ENCODE measurements at places on chromosomes 3 and 15. TPM values are rescaled to one million over a fixed set of nuclear protein-coding genes. Genes with fewer than 3 reads are reported as not detected.

- peaks cover 13% of the 10 kb centered on the region for H3K4me1 ChIP-seq
- no peaks in the 10 kb centered on the region for H3K36me3 ChIP-seq
- no peak overlapping the region for H3K4me3 ChIP-seq
- DNase-seq: no peak
Measured at GRCh38 chr15:90882781-90883525, 1.4 kb upstream of the FES start.

DNA sequence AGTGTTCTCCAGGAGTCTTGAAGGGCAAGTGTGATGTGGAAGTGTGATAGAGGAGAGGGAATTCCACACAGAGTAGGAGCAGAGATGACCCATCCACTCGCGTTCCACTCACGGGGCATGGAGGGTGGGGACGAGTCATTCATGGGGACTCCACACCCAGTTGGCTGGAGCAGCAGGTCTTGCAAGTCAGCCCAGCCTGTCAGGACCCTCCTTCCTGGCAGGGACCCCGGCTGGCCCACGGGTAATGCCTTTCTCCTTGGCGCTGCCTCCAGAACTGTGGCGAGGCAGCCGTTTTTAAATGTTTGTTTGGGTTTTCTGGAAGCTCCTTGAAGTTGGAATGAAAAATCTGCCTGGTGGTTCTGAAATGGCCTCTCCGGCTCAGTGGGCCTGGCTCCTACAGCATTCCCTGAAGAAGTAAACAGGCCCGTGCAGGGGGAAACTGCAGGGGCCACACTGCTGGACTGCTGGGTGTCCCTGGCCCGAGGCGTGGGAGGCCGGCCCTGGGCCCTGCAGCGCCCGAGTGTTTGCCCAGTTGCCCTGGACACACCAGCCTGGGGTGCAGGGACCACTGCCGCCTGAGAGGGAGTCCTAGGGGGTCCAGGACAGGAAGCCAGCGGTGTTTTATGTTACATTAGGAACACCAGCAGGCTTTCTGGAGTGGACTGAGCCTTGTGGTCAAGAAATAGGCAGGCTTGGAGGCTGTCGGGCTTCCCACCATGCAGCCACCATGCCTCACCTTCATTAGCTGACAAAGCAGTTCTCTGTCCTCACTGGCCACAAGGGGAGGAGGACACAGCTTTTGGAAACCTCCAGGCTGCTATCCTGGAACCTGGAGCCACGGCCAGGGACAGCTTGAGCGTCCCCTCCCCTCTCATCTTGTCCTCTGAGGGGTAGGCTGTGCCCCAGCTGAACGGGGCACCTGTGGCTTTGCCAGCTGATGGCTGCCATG is 61.3 kb downstream of the CEMIP start:
- no peaks in the 10 kb centered on the region for H3K27me3 ChIP-seq
- no peak overlapping the region for H3K27ac ChIP-seq
- no peak for DNase-seq
- no peaks in the 10 kb centered on the region for H3K36me3 ChIP-seq
- H3K4me3 ChIP-seq: no peak overlapping the region

DNA sequence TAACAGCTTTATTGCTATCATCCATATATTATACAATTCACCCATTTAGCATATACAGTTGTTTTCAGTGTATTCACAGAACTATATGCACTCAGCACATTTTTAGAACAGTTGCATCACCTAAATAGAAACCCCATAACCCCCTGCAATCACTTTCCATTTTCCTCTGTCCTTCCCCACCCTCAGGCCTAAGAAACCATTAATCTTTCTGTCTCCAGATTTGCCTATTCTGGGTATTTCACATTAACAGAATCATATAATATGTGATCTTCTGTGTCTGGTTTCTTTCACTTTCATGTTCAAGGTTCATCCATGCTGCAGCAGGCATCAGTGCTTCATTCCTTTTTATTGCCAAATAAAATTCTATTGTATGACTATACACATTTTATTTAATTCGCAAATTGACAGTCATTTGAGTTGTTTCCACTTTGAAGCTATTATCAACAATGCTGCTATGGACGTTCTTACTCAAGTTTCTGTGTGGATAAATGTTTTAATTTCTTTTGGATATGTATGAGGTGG is 39.8 kb downstream of the ADAMTS17 start:
- no peaks in the 10 kb centered on the region for H3K4me1 ChIP-seq
- no peaks in the 10 kb centered on the region for H3K27me3 ChIP-seq
- no peak for DNase-seq
- H3K36me3 ChIP-seq: no peaks in the 10 kb centered on the region
- no peak overlapping the region for H3K4me3 ChIP-seq
- no peak overlapping the region for H3K27ac ChIP-seq

ABHD10 gene
- total RNA-seq: 41.3 TPM

KCNMB3 gene
- total RNA-seq: 4.4 TPM

RETNLB gene
- not detected for total RNA-seq

ZBBX gene
- 7.4 TPM for total RNA-seq

DAZL gene
- 3.2 TPM for total RNA-seq

UBA3 gene
- total RNA-seq: 102 TPM

SNTN gene
- not detected for total RNA-seq
